Panc1 (cell line): ENCODE measurements at places on chromosomes 7 and 10. TPM values are rescaled to one million over a fixed set of nuclear protein-coding genes. Genes with fewer than 3 reads are reported as not detected.

FRA10AC1 gene
- 20.3 TPM for total RNA-seq

GRCh38 chr7:65827366-65827765, 45.5 kb upstream of the VKORC1L1 start:
- H3K27ac ChIP-seq = no peak overlapping the region
- H3K27me3 ChIP-seq = no peaks in the 10 kb centered on the region
- H3K4me3 ChIP-seq = no peak overlapping the region
- H3K4me1 ChIP-seq = no peaks in the 10 kb centered on the region
- no peaks in the 10 kb centered on the region for H3K36me3 ChIP-seq

DNA sequence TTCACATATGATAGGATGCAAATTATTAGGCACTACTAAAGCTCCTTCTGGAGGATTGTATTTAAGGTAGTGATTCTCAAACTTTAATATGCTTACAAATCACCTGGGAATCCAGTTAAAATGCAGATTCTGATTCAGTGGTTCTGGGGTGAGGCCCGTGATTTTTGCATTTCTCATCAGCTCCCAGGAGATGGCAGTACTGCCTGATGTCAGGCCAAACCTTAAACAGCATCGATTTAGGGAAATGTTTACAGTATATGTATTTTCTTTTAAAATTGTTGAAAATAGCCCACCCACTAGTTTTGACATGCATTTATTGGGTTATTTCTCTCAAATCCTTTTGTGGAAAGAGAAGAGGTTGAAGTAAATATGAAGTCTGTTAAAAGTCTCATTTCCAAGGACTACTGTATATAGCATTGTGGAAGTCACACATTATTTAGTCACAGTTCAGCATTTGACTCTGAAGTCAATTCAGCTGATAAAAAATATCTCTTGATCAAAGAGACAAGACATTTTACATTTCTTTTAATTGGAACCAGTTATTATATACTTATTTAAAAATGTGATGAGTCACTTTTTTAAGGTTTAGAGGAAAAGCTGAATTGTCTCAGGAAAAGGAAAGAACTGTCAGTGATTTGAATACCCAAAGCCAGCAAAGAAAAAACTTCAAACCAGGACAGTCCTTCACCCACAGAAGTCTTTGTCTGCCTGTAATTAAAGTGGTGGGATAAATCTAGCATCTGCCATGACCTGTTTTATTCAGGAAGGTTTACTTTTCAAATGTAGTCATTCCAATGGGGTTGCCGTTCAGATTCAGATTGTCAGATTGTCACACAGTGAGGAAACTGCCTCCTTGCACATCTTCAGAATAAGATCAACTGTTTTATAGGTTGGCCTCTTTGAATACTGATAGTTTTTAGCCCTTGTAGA, 21.1 kb upstream of the HBP1 start:
- no peaks in the 10 kb centered on the region for H3K4me1 ChIP-seq
- no peaks in the 10 kb centered on the region; the same call in 1 of the 2 replicates for H3K27me3 ChIP-seq
- no peak overlapping the region for H3K27ac ChIP-seq
- no peak for DNase-seq

DNA sequence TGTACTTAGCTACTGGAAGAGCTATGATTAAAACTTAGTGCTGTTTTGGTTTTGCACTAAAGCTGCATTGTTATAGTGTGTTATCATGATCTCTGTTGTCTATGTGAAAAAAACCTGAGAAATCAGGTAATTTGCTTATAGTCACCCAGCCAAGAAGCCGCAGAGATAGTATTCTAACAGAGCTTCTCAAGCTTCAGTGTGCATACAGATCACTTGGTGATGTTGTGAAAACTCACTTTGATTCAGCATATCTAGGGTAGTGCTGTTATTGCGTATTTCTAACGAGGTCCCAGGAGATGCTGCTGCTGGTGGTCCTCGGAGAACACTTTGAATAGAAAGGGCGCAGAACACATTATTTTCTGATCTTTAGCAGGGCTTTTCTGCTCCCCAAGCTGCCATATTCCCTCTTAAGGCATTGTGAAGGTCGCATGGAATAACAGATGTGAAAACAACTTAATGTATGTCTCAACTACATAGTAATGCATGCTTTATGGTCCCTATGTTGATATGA, 68.4 kb upstream of the PDCD4 start:
- no peak overlapping the region for H3K27ac ChIP-seq
- peaks cover 2% of the 10 kb centered on the region; the same call in 1 of the 2 replicates for H3K4me1 ChIP-seq
- DNase-seq = no peak
- no peaks in the 10 kb centered on the region for H3K36me3 ChIP-seq
- peaks cover 19% of the 10 kb centered on the region; the same call in 1 of the 2 replicates for H3K27me3 ChIP-seq
- no peak overlapping the region for H3K4me3 ChIP-seq

DNA sequence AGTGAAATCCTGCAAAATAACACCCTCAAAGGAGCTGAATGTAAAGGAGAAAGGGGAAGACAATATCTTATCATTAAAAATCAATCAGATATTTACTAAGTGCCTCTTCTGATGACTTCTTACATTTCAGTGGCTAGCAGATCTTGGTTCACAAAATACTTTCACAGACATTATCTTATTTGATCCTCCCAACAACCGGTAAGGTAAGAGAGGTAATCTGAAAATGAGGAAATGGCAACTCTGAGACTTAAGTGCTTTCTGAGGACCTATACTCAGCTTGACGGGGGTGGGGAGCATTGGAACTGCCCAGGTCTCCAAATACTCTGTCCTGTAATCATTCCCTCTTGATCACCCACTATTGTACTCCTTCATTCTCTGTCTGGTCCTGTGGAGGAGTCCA, 144.6 kb upstream of the MKLN1 start:
- H3K36me3 ChIP-seq = no peaks in the 10 kb centered on the region
- H3K27me3 ChIP-seq = no peaks in the 10 kb centered on the region
- no peaks in the 10 kb centered on the region; the same call in 1 of the 2 replicates for H3K4me1 ChIP-seq
- H3K27ac ChIP-seq = no peak overlapping the region
